ENCODE measurements at places on chromosomes 1 and 21.

DNA sequence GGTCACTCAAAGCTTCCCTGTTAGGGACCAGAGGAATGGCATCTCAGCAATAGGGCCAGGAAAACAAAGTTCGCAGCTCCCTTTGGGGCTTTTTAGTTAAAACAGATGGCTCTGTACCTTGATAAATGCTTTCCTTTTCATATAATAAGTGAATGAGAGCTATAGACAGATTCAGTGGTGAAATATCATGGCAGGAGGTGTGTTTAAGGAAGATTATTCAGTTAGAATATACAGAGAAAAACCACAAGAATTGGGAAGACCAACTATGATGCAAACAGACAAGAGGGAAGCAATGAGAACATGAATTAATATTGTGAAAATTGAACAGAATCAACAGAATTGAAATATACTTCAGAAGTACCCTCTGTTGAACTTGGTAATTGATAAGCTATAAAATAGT, 379.4 kb downstream of the PLPP3 start:
- no peak for DNase-seq

DNA sequence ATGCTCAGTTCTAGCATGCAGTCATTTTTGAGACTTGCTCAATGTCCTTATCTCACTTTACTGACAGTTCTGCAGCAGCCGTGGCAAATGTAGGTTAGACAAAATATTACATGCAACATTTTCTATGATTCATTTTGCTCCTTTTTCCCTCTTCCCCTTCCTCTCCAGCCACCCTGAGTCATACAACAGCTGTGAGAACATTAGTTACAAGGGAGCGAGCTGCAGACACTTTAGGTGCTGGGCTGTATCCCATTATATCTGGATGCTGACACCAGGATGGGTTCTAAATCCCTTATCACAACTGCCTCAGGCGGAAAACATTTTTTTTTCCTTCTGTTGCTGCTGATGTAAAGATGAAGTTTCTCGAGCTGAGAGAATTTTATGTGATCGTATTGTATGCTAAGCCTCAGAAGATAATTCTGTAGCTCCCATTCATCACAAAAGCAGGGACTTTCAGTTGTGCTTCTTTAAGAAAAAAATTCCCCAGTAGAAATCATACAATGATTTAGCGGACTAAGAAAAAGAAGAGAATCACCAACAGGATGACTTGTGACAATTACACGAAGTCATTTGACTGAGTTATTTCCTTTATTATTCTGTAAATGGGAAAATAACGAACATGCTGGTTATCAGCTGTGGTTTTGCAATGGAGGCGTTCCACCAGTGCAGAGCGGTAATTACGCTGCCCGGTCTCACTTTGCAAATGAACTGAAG, 345.0 kb downstream of the DISC1 start:
- no peak for DNase-seq

DNA sequence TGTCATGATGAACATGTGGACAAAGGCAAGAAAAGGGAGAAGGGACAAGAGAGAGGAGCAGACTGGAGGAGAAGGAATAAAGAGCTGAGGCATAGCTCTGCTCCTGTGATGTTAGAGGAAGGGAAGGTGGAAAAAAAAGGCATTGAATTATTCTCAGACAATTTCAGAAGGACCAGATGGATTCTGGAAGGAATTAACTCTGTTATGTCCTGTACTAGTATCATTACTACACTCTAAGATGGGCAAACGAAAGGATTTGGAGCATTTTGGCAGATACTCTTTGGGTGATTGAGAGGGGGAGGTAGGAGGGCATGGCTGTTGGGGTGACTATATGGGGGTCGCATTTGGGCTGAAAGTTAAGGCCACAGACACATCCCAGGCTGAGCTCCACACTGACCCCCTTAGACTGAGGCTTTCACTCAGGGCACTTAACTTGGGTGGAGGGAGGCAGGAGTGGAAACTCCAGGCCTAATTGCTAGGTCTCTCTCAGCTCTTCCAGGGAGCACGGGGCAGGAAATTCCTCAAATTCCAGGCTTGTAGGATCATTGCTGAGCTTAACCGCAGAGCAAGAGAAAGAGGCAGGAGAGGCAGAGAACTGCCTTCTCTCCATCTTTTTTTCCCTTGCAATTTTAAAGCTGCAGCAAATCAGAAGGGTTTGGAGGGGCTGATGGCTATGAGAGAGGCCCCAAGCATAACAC, 25.9 kb downstream of the KIRREL1 start:
- no peak for DNase-seq

DNA sequence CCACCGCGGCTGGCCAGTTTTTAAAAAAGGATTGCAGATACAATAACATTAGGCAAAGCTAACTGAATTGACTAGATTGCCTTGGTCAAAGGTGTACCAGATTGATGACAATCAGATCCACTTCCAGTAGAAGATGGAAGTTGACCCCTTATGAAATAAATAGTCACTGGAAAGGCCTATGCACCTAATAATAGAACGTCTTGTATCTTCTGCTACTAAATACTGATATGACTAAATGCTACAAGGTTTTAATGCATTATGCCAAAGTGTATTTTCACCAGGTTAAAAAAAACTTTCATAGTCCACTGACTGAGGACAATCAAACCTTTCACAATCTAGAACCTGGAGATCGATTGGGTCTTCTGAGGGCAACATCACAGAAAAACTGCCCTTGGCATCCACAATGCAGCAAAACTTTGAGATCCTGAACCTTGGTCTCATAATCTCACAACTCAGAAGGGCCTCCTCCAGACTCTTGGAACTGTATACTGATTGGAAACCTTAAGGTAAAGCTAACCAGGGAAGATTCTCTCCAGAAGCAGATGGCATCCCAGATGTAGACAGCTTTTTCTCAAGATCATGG, 7.8 kb upstream of the RBBP5 start:
- no peak for DNase-seq

GRCh38 chr1:200659269-200659668, 10.4 kb downstream of the DDX59 start:
- no peak for DNase-seq

- no peak for DNase-seq
Observed at GRCh38 chr1:69263921-69264391, 303.8 kb upstream of the LRRC7 start.

- DNase-seq = no peak
Observed at GRCh38 chr1:58143972-58144697, 402.4 kb downstream of the OMA1 start.

- DNase-seq = no peak
Observed at GRCh38 chr1:230849451-230850224, 18.7 kb downstream of the C1orf198 start.

GRCh38 chr1:171817511-171818265, 23.6 kb upstream of the DNM3 start:
- no peak for DNase-seq

GRCh38 chr1:213326281-213327016, 275.4 kb downstream of the RPS6KC1 start:
- DNase-seq = no peak

GRCh38 chr1:15700508-15700907, 16.4 kb downstream of the PLEKHM2 start:
- no peak for DNase-seq

DNA sequence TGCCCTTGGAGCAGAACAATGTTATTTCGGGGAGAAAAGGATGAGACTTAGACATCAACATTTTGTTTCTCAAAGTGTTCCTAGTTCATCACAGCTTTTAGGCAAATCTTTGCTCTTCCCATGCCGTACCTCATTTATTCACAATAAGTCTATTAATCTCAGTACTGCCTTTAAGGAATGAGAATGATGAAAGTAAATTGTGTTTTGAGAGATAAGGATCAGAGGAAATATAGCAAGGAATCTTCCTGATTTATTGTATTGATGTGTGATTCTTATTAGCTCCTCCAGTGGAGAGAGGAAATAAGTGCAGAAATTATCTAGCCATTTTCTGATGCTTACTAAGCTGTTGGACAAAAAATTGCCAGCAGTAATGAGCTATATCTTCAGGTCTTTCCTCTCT, 2.0 kb downstream of the POLR3C start:
- no peak for DNase-seq

- no peak for DNase-seq
Observed at GRCh38 chr1:228983231-228983660, 248.0 kb downstream of the RHOU start.

DNA sequence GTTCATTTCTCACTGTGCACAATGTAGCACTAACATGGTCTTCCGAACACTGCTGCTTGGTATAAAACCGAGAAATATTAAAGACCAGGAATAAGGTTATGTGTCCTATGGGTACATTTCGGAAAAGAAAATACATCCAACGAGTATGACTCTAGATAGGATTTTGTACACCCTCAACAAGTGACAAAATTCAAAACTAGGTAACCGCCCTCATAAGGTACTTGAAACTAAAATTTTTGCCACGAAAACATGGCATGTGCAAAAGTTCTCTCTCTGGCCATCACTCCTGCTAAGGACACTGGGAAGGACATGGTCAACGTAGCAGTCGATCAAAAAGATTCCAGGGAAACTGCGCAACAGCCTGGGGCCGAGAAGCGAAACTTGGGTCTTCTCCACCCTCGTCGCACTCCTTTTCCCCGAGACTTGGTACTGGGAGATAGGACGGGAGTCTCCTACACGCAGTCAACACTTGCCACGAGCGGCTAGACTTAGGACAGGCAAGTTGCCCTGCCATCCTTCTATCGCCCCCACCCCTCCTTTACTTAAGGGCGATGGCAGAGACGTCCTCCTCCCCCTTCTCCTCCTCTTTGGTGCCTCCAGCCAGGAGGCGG, 338 bp upstream of the TOR1AIP1 start:
- DNase-seq = no peak

GRCh38 chr1:187641463-187641862, 812.7 kb downstream of the PLA2G4A start:
- DNase-seq = no peak

DNA sequence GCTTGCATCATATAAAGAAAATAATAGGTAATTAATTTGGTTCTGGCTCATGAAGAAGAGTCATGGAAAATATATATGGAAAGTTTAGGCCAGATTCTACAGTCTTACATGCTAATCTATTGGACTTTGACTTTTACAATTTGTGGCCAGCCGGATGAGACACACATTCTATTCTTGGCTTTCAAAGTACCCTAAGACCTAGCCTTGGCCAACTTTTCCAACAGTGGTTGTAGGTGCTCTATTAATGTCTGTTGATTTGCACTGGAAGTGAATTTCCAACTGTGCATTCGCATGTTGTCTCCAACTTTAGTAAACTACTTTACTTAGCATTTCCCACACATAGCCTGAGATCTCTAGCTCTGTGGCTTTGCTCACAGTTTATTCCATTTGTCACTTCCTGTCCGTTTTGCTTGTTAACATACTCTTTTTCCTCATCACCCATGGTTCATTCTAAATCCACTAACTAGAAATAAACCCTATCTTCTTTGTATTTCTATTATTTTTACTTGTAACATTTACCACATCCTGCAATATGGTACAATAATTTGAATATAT, 644.0 kb downstream of the PTPRC start:
- no peak for DNase-seq

DNA sequence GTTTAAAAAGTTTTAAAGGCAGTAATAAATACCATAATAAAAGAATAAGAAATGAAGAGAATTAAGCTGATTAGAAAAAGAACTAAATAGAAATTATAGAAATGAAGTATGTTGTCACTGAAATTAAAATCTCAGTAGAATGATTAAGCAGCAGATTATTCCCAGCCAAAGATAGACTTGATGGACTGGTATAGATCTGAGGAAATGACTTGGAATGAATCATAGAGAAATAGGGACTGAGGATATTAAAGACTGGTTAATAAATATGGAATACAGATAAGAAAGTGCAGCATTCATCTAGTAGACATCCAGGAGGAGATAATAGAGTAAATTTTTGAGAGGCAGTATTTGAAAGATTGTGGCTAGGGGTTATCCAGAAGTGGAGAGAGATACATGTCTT, 28.7 kb downstream of the MARK1 start:
- no peak for DNase-seq

DNA sequence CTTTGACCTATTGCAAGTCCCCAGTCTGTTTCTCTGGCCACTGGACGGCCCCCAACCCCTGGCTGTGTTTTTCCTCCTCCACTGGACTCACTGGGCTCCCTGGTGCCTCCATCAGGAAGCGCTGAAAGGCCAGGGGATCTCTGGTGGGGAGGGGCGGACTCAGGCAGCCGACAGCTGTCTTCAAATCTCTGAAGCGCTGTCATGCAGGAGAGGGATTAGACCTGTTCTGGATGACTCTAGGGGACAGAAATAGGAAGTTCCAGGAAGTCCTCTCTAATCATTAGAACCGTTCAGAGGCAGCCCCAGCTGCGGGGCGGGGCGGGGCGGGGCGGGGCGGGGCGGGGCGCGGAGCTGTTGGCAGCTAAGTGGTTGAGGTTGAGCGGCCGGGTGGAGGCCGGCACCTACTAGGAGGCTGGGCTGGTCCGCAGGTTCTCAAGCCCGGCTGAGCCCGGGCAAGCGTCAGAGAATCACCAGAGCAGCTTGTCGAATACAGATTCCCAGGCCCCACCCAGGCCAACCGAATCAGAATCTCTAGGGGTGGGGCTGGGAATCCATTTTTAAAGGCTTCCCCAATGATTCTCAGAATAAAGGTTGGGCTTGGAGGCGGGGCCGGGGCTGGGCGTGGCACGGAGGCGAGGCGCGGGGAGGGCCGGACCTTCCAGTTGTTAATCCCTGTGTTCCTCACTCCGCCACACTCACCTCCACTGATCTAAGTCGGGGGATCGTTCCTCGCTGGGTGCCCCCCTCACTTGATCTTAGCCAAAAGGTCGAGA, 11.4 kb upstream of the PHLDA3 start:
- DNase-seq = no peak

DNA sequence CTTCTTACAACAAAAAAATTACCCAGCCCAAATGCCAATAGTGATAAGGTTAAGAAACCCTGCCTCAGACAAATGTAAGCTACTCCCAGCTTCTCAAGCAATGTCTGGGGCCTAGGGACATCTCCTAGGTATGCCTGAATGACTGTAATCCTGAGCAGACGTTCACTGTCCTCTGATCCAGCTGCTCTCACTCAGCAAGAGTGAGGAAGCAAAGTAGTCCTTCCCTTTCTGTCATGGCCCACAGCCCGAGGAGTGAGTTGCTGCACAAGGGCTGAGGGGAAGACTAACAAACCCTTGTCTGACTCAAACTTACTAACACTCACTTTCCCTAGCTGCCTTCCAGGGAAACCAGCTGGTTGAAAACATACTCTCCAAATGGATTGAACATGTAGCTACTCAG, 124.9 kb upstream of the TNFSF4 start:
- no peak for DNase-seq

DNA sequence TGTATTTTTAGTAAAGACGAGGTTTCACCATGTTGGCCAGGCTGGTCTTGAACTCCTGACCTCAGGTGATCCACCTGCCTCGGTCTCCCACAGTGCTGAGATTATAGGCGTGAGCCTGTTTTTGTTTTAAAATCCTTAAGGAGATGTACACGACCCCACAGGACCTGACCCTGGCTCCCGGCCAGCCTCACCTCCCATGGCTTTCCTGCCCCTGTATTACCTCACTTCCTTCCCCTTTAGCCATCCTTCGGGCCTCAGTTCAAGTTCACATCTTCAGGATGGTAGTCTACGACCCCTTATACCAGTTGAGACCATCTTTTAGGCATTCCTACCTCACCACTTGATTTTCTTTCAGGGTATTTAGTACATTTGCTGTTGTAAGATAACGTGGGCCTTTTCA, 36.3 kb downstream of the TCP10L start:
- no peak for DNase-seq

GRCh38 chr1:2350911-2351655, 40.3 kb downstream of the MORN1 start:
- no peak for DNase-seq

- DNase-seq = no peak
Observed at GRCh38 chr1:232445361-232446106, 184.4 kb downstream of the SIPA1L2 start.
